ENCODE measurements at places on chromosomes 1 and 21. TPM values are rescaled to one million over a fixed set of nuclear protein-coding genes. Genes with fewer than 3 reads are reported as not detected.

Gene ARHGEF10L
- 3.3 TPM for polyA plus RNA-seq

Gene SPATC1L
- polyA plus RNA-seq = 11.5 TPM

Gene RNU1-4
- 206 TPM for polyA plus RNA-seq

Gene AQP10
- polyA plus RNA-seq = not detected

Gene KCNH1
- not detected for polyA plus RNA-seq

Gene NFASC
- not detected for polyA plus RNA-seq

Gene TMEM167B
- polyA plus RNA-seq = 6.7 TPM

Gene CHAF1B
- 7.0 TPM for polyA plus RNA-seq

Gene C8A
- not detected for polyA plus RNA-seq

Gene SPRR3
- not detected for polyA plus RNA-seq

Gene ACTN2
- 0.22 TPM for polyA plus RNA-seq

Gene FMN2
- polyA plus RNA-seq = not detected

Gene TSACC
- 0.38 TPM for polyA plus RNA-seq

Gene LY9
- not detected for polyA plus RNA-seq

Gene IRF6
- 65.0 TPM for polyA plus RNA-seq

Gene SYT2
- not detected for polyA plus RNA-seq

Gene S100A7A
- polyA plus RNA-seq = not detected

Gene DCST2
- 0.29 TPM for polyA plus RNA-seq

Gene FCRL4
- polyA plus RNA-seq = not detected

Gene ARMH1
- 0.48 TPM for polyA plus RNA-seq

Gene SAMD13
- polyA plus RNA-seq = 0.65 TPM

Gene LRRC47
- polyA plus RNA-seq = 22.1 TPM

Gene B3GALT5
- 0.03 TPM for polyA plus RNA-seq

Gene LPAR3
- not detected for polyA plus RNA-seq
